ENCODE measurements at places on chromosomes 6 and 20. TPM values are rescaled to one million over a fixed set of nuclear protein-coding genes. Genes with fewer than 3 reads are reported as not detected.

GRCh38 chr6:52876056-52876787, 33.3 kb downstream of the GSTA3 start:
- no peak for DNase-seq

DNA sequence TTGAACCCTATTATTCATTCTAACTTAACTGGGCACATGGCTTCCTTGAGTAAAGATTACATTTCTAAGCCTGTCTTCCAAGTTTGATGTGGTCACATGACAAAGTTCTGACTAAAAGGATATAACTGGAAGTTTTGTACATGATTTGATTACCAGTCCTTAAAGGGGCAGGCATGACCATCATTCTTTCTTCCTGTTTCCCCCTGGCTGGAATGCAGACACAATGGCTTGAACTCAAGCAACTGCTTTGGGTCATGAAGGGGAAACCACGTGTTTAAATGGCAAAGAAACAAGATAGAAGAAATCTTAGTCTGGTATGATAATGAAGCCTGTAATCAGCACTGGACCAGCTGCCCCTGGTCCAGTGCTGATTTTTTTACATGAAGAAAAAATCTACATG, 15.6 kb upstream of the SHLD1 start:
- no peak for DNase-seq

PBOV1 gene
- total RNA-seq, result not detected

- no peak for DNase-seq
Measured at GRCh38 chr20:32449057-32449889, 91.1 kb downstream of the ASXL1 start.

MYB gene
- total RNA-seq, result 1.5 TPM

DNA sequence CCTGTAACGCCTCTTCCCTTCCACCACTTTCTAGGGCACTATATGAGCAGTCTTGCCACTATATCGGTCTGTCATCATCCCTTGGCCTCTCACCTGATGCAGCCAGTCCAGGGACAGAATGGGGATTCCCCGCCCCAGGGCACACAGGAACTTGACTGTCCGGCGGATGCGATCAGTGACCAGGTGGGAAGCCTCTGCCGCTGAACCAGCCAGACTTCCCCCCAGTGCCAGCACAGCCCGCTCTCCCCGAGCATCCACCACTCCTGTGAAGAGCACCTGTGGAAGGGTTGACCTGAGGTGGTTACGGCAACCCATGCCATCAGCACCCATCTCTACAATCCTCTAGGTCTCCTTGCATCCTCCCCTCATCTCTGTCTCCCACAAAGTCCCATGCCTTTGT, 12.2 kb upstream of the NRM start:
- DNase-seq, result no peak

SCRT2 gene
- total RNA-seq, result not detected

GRCh38 chr20:48295445-48295903, 510.2 kb upstream of the SULF2 start:
- peak; percentile 87 for DNase-seq

SLC12A5 gene
- total RNA-seq, result 5.0 TPM

NUP43 gene
- total RNA-seq, result 76.8 TPM

DNA sequence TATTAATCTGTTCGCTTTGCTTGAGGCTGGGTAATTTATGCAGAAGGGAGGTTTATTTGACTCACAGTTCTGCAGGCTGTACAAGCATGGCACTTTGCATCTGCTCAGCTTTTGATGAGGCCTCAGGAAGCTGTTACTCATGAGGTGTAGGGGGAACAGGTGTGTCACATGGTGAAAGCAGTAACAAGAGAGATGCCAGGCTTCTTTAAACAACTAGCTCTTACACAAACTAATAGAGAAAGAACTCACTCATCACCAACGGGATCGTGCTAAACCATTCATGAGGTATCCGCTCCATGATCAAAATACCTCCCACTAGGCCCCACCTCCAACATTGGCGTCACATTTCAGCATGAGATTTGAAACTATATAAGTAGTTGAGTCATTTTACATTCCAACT, 34.4 kb upstream of the GCLC start:
- no peak for DNase-seq

C6orf141 gene
- total RNA-seq, result 0.81 TPM

IL20RA gene
- total RNA-seq, result 0.57 TPM

C20orf204 gene
- total RNA-seq, result 5.0 TPM

DNA sequence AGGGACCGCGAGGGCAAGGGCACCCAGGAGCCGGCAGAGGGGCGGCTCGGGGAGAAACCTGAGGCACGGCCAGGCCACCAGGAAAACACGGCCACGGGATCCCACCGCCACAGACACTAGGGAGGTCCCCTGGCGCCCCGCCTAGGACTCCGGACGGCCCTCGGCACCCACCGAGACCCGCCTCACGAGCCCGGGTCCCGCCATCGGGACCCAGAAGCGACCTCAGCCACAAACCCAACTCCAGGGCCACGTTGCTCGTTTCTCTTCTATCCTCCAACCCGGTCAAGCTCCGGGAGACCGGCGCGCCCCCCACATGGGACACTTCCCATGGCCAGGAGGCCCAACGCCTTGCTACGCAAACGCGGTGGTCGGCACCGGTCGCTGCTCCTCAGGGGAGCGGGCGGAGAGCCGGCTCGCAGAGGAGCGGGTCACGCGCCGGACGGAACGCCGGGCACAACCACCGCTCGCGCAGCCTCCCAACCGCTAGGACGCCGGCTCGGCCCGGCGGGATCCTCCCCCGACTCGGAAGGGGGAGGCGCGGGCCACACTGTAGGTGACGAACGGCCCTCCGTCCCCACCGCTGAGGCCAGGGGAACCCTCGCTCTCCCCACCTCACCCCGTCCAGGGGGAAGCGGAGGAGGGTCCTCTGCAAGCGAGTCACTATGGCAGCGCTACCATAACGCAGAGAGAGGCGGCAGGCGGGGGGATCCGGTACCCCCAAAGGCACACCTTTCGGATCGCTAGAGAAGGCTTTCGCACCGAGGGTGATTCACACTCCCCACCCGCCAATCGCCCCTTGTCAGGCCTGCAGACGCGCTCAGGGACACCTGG, 1514.1 kb upstream of the DEFB115 start:
- peak; percentile 12 for DNase-seq

POPDC3 gene
- total RNA-seq, result 9.9 TPM

DNA sequence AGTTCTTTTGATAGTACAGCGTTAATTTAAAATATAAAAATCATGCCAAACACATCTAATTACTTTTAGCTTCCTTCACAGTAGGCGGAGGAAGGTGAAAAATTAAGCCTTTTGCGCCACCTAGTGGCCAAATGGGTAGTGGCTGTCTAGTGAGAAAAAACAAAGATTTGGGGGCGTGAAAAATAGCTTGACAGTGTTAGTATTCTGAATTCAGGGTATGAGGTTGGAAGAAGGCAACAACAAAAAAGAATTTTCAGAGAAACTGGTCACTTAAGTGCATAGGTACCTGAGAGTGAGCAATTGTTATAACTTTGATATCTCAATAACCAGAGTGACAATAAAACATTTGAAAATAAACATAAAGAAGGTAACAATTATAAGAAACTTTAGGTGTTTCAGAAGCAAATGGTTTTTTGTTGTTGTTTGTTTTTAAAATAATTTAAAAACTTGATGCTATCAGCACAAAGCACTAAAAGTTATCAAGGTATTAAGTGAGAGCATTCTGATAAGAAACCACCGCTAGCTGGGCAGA, 14.3 kb downstream of the PSMB9 start:
- peak; percentile 89 for DNase-seq

CDSN gene
- not detected for total RNA-seq

PCMTD2 gene
- 136 TPM for total RNA-seq

DNA sequence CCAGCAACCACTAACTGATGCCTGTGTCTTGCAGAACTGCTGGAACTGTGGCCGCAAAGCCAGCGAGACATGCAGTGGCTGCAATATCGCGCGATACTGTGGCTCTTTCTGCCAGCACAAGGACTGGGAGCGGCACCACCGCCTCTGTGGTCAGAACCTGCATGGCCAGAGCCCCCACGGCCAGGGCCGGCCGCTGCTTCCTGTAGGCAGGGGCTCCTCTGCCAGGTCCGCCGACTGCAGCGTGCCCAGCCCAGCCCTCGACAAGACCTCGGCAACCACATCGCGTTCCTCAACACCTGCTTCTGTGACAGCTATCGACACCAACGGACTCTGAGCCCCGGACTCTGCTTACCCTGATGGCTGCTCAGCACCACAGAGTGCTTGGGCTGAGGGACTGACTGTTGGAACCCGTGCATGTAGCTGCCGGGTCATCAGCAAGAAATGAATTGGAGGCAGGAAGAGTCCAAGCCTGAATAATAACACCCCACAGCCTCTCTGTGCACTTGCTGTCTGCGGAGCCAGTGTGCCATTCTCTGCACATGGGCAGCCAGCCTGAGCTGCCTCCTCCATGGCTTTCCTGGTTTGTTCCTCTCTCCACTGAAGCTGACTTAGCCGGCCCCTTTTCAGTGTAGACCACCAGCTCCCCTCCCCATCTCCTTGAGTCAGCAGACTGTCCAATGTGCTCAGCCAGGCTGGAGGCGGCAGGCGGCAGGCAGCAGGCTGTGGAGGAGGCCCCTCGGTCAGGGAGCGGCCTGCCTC, 17.6 kb upstream of the C20orf144 start:
- peak; percentile 44 for DNase-seq

GPANK1 gene
- 16.1 TPM for total RNA-seq

NKAIN4 gene
- 1.5 TPM for total RNA-seq

- no peak for DNase-seq
Measured at GRCh38 chr6:106546261-106546690, 83.0 kb downstream of the RTN4IP1 start.

SYS1 gene
- total RNA-seq, result 22.1 TPM

- DNase-seq, result peak; percentile 90
Measured at GRCh38 chr20:3239026-3239866, at the start of gene SLC4A11. TSS of gene SLC4A11 (minus strand) at chr20:3239190. CDS start at chr20:3239137, 53 bp downstream.

GRCh38 chr20:44886266-44886651, 754 bp downstream of the YWHAB start:
- no peak for DNase-seq

DNA sequence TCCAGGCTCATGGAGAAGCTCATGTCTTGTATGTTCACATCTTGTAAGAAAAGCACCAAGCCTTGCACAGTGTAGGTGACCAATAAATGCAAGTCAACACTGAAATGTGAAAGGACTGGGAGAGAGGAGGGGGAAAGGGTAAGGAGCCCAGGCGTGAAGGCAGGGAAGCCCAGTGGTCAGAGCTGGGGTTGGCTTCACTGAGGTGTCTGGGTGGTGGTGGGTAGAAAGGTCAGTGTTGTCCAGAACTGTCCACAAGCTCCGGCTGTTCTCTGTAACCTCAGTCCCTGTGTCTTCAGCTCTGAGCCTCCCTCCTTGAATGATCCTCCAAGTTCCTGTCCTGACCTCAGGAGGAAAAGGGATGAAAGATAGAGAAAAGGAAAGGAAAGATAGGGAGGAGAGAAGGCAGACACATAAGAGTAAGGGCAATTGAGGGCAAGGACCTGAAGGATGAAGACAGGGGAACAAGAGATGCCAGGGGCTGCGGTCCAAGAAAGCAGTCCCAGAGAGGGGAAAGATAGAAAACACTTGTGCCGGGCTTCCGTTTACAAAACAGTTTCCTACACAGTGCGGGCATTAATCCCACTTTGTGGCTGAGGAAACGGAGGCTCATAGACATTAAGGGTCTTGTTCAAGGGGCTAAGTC, 2.4 kb upstream of the TNXB start:
- no peak for DNase-seq

DNA sequence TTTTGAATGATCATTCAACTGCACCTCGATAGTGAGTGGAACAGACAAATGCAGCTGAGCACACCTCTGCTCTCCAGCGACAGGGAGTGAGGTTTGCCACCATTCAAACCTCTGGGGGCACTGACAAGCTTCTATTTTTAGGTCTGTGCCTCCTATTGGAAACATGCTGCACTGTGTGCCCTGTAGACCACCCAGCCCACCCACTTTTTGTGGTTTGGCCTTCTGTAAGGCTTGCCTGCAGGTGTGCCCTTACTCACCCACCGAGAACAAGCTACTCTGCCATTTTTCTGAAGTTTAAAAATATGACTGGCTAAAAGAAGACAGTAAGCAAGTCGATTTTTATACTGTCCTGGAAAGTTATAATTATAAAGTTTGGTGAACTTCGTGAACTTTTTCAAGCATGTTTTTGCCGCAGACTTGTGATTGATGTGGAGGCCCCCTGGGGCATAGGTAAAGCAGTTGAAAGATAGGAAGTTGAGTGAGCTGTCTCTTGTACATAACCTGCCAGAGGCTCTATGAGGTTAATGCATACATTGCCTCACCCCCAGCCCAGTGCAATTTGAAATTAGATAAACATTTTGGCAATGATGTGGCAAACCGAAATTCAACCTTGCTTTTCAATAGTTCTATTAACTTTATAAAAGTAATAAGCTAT, 53.8 kb downstream of the ADGRG6 start:
- no peak for DNase-seq

GRCh38 chr6:100228834-100229441, 234.9 kb upstream of the MCHR2 start:
- peak; percentile 95 for DNase-seq

GRCh38 chr20:19327401-19327800, 115.0 kb downstream of the SLC24A3 start:
- DNase-seq, result no peak

RFX6 gene
- 0.66 TPM for total RNA-seq

DNA sequence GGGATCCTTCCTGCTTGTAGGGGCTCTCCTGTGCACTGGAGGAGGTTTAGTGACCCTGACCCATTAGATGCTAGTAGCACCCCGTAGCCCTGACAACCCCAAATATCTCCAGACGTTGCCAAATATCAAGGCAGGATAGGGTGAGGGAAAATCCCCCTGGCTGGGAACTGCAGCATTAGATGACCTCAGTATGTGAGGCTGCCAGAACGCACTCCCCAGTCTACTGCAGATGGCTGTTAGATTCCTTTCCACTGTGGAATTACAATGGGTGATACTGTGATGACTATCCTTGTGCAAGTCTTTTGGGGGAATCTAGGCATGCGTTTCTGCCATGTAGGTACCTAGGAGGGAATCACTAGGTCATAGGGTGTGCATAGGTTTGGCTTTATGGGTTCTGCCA, 226.3 kb upstream of the KCNG1 start:
- DNase-seq, result peak; percentile 54

GRCh38 chr6:134840086-134840867, 109.6 kb downstream of the ALDH8A1 start:
- DNase-seq, result peak; percentile 58

CPNE5 gene
- 0.14 TPM for total RNA-seq

LY6G5C gene
- 2.0 TPM for total RNA-seq

DNA sequence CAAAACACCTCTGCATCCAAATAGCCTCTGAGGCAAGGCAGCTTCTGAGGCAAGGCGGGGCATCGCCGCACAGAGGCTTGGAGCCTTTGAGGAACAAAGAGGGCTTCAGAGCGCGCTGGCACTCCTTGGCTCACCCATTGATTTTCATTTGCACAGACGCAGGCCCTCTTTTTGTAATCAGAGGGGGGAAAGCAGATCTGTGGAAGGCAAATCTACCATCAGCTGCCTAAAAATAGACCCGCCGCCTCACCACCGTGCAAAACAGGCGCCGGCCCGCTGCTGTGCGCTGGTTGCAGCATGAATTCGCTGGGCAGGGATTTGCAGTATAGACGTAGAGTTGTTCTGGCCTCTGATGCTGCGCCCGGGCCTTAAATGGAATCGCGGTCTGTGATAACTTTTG, 69.9 kb upstream of the STMND1 start:
- DNase-seq, result no peak

PRKN gene
- total RNA-seq, result 3.5 TPM

GRCh38 chr6:76752841-76753240, 680.4 kb upstream of the IMPG1 start:
- no peak for DNase-seq

GRCh38 chr6:5191722-5192121, 69.0 kb downstream of the LYRM4 start:
- no peak for DNase-seq
